NCI-H1092 (cell line): ENCODE measurements at places on chromosomes 7 and 10.

DNA sequence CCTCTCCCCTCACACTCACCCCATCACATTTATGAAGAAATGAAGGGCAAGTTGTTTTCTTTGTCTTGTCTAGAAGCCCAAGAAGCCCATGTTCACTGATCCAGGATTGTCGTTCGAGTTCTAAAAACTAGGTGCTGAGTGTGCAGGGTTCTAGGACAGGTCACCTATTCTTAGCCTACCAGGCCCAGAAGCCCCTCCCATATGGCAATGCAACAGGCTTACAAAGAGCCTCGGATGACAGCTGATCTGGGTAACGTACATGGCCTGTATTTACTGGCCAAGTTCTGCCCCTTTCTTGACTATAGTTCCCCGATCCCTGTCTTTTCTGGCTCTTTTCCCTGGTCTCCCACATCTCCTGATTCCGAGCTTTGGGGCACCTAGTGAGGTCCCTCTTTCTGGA lies 160.9 kb downstream of the FZD1 start:
- no peak for DNase-seq

GRCh38 chr10:68434657-68435056 lies 27.6 kb upstream of the RUFY2 start:
- no peak for DNase-seq

GRCh38 chr10:13347500-13348156 lies 465 bp downstream of the SEPHS1 start:
- peak; percentile 66 for DNase-seq

DNA sequence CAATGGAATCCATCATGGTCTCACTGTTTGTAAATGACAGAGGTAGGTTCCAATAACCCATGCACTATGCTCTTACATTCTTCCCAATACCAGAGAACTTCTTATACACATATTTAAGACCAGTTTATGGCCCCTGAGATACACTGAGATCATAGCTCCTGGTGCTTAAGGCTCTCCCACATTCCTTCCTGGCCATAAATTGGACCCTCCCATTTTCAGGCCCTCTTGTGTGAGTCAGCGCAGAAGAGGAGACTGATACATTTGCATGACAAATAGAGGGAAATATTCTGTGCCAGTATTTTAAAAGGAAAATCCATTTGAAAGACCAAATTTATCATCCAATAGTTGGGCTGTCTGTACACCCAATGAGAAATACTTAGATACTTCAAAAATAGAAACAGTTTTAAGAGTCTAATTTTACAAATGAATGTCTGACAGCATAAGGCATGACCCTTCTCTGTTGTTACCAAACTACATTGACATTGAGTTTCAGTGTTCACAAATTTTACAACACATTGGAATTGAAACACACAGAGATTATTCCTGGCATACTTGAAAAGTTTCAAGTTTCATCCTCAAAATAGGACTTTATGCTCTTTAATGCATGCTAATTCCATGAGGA lies 35.3 kb downstream of the SLC16A9 start:
- no peak for DNase-seq

DNA sequence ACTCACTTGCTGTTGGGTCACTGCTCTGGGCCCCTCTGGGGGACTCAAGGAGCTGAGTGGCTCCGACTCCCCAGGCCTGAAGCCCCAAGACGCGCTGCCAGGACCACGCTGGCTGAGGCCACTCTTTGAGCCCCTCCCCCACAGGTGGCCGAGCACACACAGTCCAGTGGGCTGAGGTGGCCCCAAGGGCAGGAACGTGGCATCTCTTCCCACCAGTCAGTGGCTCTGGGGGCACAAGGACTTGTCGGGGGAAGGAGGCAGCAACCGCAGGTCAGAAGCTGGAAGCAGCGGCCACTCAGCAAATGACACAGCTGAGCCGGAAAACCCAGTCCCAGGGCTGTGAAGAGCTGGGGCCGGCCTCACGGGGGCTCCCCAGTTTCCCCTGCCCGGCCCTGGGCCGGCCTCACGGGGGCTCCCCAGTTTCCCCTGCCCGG lies 24.1 kb downstream of the GRIFIN start:
- DNase-seq: no peak

- DNase-seq: no peak
These were observed 43.4 kb upstream of the GHITM start for GRCh38 chr10:84095811-84096497.

GRCh38 chr10:14456218-14456869 lies 125.6 kb upstream of the FRMD4A start:
- DNase-seq: no peak

DNA sequence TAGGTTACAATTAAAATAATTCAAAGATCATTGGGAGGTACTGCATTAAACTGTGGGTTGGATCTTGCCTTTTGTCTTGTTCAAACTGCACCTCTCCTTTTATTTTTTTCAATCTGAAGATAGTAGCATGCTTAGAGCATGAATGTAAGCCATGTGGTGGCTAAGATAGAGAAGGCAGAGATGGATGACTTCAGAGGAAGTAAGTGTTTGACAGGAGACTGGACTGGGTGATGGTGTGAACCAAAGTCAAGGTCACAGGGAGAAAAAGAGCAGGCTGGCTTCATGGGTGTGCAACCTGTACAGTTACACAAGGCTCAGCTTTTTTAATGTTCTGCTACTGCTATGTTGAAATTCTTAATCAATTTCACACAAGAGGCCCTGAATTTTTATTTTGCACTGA lies 85.6 kb downstream of the ZEB1 start:
- DNase-seq: no peak

DNA sequence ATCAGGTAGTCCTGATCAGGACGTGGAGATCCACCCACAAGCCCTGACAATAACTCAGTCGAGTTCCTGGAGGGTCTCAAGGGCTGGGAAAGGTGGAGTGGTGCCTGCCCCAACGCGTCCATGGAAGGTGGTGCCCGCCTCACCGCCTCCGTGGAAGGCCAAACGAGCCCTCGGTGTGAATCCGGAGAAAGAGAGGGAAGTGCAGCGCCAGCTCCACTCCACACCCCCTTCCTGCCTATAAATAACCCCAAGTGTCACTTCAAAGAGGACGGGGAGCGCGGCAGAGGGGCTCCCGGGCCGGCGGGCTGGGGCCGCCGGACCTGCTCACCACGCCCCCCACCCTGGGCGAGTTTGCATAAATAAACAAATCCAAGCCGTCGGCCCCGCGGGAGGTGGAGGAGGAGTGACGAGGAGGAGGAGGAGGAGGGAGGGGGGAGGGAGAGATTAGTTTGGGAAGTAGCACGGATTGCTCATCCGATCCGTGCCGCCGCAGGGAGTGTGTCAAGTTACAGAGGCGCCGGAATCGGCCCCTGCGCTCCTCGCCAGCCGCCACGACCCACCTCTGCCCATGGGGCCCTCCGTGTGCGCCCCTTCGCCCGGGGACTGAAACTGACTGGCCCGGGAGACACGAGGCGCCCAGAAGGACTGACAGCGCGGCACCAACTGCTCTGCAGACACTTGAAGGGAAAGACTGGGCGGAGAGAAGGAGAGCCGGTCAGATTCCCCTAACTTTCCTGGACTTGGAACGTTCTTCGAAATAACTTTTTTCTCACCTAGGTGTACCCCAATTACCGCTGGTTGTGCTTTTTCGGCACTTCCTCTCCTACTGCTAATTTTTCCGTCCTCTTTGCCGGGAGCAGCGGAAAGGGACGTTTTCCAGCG lies at the start of gene COL13A1:
Gene COL13A1, plus strand, starts transcription at position 473 of the 882 bp plus-strand sequence. CDS start 518 bp downstream, outside the sequence.
- no peak for DNase-seq

DNA sequence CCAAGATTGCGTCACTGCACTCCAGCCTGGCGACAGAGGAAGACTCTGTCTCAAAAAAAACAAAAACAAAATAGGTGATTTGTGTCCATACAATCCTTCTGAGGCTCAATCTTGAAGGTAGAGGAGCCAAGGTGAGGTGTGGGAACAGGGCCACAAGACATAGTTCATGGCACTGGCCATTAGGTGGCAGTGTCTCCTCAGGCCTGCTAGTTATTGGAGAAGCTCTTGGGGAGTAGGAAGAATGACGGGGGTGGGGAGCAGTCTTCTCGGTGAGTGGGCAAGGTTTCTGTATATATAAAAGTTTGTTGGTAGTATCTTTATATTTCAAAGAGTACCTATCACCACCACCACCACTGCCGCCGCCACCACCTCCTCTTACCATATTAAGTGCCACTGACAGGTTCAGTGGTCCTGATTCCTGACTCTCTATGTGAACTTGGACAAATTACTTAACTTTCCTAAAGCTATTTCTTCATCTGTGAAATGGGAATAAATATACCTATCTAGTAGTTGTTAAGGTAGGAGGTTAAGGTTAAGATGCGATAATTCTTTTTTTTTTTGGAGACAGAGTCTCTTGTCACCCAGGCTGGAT lies 24.0 kb downstream of the CCSER2 start:
- DNase-seq: peak; percentile 0

DNA sequence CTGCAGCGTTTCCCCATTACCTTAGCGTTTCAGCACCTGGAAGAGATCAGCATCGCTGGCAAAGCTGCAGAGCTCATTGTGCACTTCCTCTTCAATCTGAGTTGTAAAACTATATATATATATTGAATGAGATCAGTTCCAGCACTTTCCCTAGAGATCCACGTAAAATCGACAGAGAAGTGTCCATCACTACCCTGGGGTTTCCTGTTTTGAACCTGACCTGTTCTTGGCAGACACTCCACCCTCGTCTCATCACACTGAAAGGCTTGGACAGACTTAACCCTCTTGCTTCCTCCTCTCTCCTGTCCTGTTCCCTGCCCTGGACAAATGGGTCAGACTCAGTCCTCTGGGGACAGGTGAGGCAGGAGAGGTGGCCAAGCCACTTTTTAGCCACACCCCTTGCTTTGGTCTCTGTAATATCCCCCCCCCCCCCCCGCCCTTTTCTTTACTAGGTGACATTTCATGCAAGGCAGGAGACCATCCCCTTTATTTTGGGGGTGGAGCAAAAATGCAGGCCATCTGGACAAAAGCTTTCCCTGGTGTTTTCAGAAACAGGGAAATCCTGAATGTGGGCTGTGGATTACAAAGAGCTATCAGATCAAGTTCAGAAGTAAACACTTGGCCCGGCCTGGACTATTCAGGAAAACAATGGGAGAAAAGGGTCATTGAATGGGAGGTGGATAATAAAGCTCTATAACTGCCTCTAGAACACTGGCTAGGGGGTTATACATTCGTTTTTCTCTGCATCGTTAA lies 83.7 kb upstream of the KDM7A start:
- peak; percentile 53 for DNase-seq

DNA sequence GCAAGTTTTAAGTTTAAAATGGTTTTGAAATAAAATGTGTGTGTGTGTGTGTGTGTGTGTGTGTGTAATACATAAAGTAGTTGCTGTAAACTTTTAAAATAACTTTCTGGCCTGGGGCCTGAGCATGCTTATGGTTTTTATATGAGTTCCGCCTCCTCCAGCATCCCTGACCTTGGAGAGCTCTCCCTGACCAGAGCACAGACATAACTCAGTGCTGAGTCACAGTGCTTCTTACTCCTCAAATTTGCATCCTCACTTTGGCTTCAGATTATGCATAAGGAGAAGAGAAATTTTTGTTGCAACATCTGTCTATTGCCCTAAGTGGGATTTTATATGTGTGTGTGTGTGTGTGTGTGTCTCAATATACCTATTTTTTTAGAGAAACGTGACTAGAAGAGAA lies 200.8 kb downstream of the ELMO1 start:
- DNase-seq: no peak

DNA sequence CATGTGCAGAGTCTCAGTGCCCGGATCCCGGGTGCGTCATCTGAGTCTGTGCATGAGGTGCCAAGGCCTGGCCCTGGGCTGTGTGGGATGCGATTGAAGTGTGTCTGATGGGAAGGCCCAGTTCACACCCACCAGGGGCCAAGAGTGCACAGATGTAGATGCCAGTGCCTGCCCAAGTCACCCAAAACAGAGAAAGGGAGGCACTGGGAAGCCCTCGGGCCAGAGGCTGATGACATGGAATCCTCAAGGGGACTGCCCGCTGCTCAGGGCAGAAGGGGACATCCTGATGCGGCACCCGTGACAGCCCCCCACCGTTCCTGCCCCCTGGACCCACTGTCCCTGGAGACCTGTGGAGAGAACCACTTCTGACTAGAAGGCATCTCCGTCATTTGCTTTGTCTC lies 72.2 kb upstream of the ZNF479 start:
- DNase-seq: no peak

- DNase-seq: no peak
These were observed 34.2 kb upstream of the FAM171A1 start for GRCh38 chr10:15405319-15405718.

GRCh38 chr7:73547841-73548240 lies 9.6 kb downstream of the BCL7B start:
- DNase-seq: no peak

DNA sequence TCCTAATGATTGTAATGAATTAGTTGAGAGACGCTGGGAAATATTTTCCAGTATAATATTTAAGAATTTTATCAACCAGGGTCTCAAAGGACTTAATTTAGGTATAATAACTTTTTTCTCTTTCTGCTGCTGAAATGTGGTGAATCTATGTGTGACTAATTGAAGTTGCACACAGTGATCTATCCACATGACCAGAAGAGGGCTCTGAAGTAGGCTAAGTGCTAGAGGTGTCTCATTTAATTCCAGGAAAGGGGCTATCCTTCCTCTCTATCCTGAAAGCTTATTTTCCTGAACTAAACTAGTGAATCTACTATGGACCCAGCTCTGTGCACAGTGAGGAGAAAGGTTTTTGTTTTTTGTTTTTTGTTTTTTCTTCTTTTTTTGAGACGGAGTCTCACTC lies 294.4 kb upstream of the MYO3A start:
- no peak for DNase-seq

- DNase-seq: no peak
These were observed 2.0 kb downstream of the MUC12 start for GRCh38 chr7:100971111-100972001.

DNA sequence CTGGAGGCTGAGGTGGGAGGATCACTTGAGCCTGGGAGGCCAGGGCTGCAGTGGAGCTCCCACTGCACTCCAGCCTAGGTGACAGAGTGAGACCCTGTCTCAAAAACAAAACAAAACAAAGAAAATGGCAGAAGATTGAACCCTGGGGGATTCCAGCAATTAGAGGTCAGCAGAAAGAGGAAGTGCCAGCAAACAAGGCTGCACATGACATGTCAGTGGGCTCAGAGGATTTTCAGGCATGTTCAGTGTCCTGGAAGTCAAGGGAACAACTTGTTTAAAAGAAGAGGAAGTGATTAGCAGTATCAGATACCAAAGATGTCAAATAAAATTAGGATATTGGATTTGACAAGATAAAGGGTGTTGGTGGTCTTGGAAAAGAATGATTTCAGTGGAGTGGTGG lies 32.3 kb downstream of the RAB18 start:
- no peak for DNase-seq

DNA sequence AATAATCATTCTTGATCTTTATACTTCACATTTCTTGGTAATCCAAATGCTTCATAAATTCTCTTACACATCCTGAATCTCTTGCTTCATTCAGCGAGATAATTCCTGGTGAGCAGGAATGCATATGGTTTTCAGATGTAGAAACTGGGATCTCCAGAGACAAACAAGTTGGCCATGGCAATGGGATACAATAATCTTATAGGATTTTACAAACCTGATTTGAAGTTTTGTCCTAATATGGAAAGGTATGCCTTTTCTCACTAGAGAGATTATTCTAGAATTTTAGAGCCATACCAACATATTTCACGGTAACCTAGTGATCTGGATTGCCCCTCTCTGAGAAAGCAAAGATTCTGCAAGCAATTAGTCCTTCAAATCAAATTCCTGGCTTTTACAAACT lies 13.1 kb upstream of the TRDMT1 start:
- DNase-seq: no peak
